Activated naive CD4-positive, alpha-beta T cell (primary cell): ENCODE measurements at places on chromosomes 1 and 21.

DNA sequence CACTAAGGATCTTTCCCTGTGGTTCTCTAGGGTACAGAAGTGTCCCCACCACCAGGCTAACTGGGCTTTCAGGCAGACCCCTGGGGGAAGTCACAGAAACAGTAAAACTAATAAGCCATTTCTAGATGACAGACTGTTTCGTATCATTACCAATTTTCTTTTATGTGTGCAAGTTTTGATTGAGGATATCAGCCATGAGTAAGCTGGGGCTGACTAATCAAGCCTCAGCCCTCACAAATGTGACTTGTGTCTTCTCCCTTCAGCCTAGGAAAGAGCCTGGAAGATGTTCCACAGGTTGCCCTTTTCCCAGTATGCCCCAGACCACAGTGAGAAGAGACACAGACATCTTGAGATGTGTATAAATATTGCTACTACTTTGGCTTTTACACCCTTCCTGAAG lies 10.5 kb downstream of the PTGFRN start:
- no peak for DNase-seq

GRCh38 chr1:205547936-205548827 lies 43.7 kb downstream of the CDK18 start:
- DNase-seq: no peak

DNA sequence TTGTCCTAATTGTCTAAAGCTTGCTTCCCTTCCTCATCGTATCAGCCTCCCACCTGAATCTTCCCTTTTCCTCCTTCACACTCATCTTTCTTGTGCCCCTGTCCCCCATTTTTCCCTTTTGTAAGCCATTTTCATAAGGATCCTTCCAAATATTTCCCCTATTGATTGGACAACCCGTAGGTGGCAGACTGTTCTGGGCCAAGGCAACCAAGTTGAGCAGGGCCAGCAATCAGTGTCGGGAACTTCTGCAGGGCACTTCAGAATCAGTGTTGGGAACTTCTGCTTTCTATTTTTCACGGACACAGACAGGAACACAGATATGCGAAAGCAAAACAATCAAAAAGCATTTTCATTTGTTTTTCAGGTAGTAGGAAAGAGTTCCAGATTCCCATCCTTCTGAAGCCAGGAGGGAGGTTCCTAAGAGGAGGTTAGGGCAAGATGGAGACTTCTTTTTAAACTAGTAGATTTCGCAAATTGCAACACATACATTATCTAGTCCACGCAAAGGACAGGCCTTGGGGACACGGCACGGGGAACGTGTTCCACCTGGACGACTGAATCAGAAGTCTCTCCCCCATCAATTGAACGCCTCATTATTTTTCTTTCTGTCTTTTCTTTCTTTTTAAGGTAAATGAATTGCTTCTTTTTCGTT lies 691 bp upstream of the MPZL1 start:
- no peak for DNase-seq

GRCh38 chr1:204145033-204145504 lies 6.8 kb downstream of the ETNK2 start:
- DNase-seq: no peak

- no peak for DNase-seq
These were observed 27.7 kb upstream of the ELAVL4 start for GRCh38 chr1:50080904-50081586.

- no peak for DNase-seq
These were observed 765 bp upstream of the VPS45 start for GRCh38 chr1:150066838-150067183.

- no peak for DNase-seq
These were observed 6.8 kb downstream of the NCF2 start for GRCh38 chr1:183583466-183583865.

DNA sequence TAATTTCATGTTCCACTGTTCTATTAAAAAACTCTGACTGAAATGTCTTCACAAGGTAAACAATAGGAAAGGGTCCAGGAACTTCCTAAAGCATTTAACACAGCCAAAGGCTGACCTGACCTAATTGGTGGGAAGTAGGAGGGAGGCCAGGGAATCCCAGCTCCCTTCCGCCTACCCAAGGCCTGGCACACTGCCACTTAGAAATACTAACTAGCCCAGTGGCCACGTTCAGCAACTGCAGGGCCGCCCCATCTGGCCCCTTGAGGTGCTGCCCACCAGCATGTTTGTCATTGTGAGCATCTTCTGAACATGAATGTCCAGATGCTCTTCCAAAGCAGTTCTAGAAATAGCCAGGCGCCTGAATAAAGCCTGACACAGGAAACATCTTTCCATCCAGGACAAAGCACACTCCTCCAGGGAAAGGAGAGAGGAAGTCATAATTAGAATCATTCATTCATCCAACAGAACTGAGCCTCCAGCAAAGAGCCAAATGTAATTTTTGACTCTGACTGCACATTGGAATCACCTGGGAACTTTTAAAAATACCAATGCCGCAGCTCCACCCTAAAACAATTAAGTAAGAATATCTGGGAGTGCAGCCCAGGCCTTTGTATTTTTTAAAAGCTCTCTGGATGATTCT lies 44.6 kb upstream of the BCL9 start:
- DNase-seq: no peak
